ENCODE measurements at places on chromosomes 6 and 20.

- no peaks in the 10 kb centered on the region for H3K36me3 ChIP-seq
- no peaks in the 10 kb centered on the region for H3K27me3 ChIP-seq
- H3K27ac ChIP-seq = no peak overlapping the region
- H3K4me3 ChIP-seq = no peak overlapping the region
- no peak for DNase-seq
Observed at GRCh38 chr6:117389227-117390057, 36.3 kb downstream of the ROS1 start.

DNA sequence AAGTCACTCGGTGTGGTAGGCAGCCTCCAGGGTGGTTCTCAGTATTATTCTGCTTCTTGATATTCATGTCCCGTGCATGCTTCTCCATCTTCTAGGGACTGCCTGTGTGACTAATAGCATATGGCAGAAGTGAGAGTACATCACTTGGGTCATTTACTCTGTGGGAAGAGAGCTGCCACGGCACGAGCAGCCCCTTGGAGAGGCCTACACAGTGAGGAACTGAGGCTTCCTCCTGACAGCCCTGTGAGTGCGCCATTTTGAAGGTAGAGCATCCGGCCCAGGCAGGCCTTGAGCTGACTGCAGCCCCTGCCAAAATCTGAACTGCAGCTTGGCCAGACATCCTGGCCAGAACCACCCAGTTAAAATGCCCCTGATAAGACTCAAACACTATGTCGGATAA is 17.3 kb upstream of the MCUR1 start:
- DNase-seq = no peak
- H3K27ac ChIP-seq = no peak overlapping the region
- H3K4me1 ChIP-seq = 0 out of 2 replicates have a peak, but pooled peaks cover 3% of the 10 kb centered on the region

DNA sequence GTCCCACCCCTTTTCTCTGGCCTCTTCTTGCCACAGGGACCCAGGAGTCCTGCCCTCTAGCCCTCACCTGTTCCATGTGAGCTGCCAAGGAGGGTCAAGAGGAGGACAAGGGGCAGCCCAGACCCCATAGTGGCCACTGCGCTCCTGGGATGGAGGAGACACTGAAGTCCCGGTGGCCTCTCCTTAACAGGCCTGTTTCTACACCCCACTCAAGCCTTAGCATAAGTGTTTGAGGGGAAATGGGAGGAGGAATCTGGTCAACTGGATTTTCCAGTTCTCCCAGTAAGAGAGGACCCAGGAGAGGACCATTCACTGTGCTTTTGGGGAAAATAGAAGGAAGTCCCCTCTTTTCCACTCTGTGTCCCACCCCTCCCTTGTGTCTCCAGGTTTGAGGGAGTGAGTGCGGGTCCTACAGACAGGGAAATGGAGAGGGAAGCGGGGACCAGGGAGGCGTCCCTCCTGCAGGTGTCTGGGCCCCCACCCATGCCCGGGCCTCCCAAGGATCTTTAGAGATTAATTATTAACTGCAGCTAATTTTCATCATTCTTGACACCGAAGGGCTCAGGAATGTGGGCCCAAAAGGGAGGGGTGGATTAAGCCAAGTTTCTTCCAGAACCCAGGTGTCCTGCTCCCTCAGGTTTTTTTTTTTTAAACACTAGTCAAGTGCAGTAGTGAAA is at the start of gene SFTA2:
Gene SFTA2 (minus strand): TSS at position 202 of the 677 bp plus-strand sequence. CDS start 74 bp downstream, at position 128.
- no peak for DNase-seq
- H3K36me3 ChIP-seq = peaks cover 21% of the 10 kb centered on the region
- no peak within 1 kb of the TSS for H3K4me3 ChIP-seq
- H3K27ac ChIP-seq = no peak within 1 kb of the TSS
- H3K4me1 ChIP-seq = peaks cover 11% of the 10 kb centered on the region

DNA sequence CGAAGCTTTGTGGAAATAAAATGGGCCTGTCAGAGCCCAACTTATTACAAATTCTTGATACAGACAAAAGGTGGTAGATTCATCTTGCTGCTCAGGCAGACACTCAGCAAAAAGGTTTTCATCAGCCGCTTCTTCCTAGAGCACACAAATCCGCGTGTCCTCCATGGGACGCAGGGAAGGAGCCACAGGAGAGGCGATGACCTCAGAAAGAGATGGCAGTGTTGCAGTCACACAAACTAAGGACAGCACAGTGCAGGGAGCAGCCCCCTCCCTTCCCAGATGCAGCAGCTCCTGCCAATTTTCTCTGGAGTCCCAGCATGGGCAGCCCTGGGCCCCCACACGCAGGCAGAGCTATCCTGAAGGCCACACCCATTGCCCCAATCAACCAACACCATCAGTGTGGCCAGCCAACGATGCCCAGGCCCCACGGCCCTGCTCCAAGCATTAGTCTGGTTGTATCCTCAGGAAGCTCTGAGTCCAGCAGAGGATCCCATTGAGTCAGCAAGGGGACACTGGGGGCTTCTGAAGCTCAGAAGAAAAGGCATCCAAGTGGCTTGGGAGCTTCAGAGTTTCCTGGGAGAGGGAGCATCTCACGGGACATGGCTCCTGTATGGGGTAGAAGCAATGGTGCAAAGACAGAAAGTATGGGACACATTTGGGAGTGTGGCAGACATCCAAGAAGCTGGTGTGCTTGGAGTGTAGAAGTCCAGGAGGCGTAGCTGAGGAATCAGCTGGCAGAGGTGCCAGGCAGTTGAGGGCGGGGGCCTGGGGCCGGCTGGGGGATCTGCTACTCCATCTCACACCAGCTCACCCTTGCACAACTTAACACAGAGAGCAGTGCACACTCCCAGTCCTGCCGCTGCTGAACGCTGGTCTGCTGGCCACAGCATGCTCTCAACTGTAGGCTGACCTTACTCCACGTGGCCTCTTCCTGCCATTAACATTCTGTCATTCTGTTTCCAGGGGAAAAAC is 142.1 kb upstream of the CST7 start:
- DNase-seq = no peak
- no peaks in the 10 kb centered on the region for H3K4me1 ChIP-seq
- H3K4me3 ChIP-seq = no peak overlapping the region
- H3K36me3 ChIP-seq = no peaks in the 10 kb centered on the region
- H3K27ac ChIP-seq = no peak overlapping the region

GRCh38 chr20:1505361-1505760 is 14.1 kb upstream of the SIRPB2 start:
- H3K4me1 ChIP-seq = peaks cover 12% of the 10 kb centered on the region
- peaks cover 22% of the 10 kb centered on the region for H3K27me3 ChIP-seq
- H3K27ac ChIP-seq = no peak overlapping the region

Data from WTC11 (cell line).